T-helper 2 cell treated with Interferon-gamma antibody and Interleukin-4, amounts not matched to agents 5 μg/mL and 100 μg/mL, for 36 hours (primary cell): ENCODE measurements at places on chromosomes 1 and 21.

- no peak for DNase-seq
Measured at GRCh38 chr1:65174585-65174984, 26.6 kb downstream of the AK4 start.

GRCh38 chr1:248807067-248807737 is 18.5 kb downstream of the SH3BP5L start:
- no peak for DNase-seq

DNA sequence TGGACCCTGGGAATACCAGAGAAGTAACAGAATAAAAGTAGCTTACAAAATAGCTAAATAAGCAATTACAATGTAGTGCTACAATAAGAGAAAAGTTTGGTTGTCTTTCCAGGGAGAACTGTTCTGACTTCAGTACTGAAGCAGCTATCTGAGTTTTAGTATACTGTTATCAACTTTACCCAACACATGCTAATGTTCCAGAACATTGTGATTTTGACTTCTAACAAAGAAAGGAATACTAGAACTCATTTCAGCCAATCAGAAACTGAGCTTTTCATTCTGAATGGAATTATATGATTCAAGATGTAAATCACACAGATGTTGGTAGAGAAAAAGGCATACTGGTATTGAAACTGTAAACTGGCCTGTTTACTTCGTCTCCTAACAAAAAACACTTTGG is at the start of gene C1orf105:
Gene C1orf105 (plus strand): TSS at position 301 of the 400 bp plus-strand sequence. CDS start 201 bp downstream, outside the sequence.
- no peak for DNase-seq

GRCh38 chr1:215583185-215583749 is 16.2 kb downstream of the KCTD3 start:
- no peak for DNase-seq

- no peak for DNase-seq
Measured at GRCh38 chr1:25536124-25536523, 7.3 kb upstream of the LDLRAP1 start.

- no peak for DNase-seq
Measured at GRCh38 chr1:237124856-237125462, 83.0 kb downstream of the RYR2 start.

GRCh38 chr1:203584035-203584434 is 42.6 kb upstream of the ATP2B4 start:
- no peak for DNase-seq

- DNase-seq, result no peak
Measured at GRCh38 chr1:241063276-241063675, 293.7 kb downstream of the RGS7 start.

GRCh38 chr1:15150376-15150775 is 3.2 kb upstream of the TMEM51 start:
- no peak for DNase-seq

DNA sequence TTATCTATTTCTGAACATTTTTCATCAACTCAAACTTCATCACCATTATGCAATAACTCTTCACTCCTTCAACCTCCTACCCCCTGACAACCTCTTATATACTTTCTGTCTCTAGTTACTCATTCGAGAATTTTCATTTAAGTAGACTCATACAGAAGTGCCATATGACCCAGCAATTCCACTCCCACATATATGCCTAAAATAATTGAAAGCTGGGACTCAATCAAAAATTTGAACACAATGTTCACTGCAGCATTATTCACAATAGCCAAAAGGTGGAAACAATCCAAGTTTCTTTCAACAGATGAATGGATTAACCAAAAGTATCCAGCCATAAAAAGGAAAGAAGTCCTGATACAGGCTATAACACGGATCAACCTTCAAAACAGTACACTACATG is 24.1 kb downstream of the COL11A1 start:
- DNase-seq, result no peak

DNA sequence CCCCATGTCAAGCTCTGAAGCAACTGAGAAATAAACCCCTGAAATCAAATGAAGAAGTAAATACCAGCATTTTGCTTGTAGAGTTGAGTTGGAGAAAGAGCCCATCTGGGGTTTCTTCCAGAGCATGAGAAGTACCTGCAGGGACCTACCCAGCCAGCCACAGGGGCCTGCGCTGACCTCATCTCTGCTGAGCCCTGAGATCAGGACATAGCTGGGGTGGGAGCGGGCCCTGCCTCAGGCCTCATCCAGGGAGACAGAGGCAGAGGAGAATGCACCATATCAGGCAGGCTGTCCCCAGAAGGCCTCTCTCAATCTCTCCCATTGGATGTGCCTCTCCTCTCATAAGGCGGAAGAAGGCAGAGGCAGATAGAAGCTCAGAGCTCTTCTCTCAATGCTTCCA is 27.6 kb downstream of the RUNX1 start:
- DNase-seq, result no peak

DNA sequence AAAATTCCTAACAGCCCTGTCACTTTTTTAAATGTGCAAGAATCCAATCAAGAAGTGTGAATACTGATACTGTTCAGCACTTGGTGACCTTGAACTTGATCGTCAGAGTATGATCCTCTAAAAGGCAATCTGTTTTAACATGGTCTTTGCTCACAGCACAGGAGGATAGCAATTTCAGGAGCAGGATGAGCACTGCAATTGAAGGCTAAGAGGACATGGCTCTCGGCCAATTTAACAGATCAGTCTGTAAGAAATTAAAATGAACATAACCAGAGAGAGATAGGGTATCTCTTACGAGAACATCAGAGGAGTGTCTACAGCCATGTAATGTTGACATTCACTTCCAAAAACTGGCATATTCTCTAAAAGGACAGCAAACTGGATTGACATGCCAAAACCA is 243.1 kb downstream of the LTN1 start:
- DNase-seq, result no peak

GRCh38 chr21:45809421-45809820 is 165.9 kb downstream of the PCBP3 start:
- no peak for DNase-seq

DNA sequence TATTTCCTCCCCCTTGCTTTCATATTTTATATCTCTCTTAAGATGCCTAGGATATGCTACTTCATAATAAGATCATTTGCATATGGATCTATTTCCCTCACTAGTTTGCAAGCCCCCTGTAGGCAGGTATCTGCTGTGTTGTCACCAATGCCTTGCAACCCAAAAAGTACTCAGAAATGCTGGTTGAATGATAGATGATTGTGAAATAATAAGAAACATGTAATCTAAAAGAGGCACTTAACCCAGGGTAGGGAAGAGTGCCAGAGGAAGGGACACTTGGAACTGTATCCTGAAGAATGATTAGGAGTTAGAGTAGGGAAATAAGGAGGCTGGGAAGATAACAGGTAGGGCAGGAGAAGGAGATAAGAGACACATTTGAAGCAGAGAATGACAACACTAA is 12.3 kb downstream of the ATPAF1 start:
- no peak for DNase-seq

DNA sequence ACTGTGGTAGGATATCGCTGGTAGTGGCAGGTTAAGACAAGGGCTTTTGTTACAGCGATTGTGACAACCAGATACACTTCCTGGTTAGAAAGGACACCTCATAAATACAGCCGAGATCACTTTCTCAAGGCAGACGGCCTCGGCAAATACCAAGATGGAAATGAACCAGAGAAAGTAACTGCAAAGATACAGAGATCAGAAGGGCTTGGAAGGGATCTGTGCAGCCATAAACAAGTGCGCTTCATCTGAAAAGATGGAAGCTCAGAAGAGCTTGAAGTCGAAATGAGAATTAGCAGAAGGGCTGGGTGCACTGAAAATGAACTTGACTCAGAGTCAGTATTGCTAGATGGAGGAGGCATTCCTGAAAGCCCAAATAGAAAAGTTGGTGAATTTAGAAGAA is 7.1 kb downstream of the DHRS3 start:
- no peak for DNase-seq

DNA sequence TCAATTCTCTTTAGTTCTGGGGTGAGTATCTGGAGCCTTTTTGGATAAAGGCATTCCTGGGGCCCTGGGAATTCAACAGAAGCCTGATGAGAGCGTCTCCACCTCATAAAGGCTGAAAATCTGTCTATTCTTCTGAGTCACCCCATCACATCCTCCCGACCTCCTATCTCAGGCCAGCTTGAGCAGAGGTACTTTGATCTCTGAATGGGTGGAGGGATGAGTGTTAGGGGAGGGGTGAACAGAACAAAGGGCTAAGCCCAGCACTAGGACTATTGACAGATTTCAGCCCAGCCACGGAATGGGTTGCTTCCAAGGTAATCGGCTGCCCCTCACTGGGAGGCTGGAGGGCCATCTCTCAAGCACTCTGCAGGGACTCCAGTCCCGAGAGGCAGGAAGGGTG is 2.5 kb upstream of the MYBPH start:
- DNase-seq, result no peak

DNA sequence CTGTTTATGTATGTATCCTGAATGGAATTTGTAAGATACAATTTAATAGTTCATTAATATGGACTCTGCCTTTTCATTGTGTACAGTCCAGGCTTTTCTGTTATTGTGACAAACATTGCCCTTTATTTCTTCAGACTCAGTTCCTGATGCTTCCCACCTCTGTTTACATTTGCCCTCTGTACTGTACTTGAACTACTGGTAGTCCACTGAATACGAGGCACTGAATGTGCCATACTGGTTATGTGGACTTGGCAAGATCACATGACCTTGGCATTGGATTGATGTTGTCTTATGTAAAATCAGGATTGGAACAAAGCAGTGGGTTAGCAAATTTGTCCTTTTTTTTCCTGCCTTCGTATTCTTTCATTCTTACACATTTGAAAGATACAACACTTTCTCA is 27.8 kb downstream of the RALGPS2 start:
- DNase-seq, result no peak

- DNase-seq, result no peak
Measured at GRCh38 chr1:79235301-79236002, 228.9 kb upstream of the ADGRL4 start.

GRCh38 chr21:44305691-44306090 is 5.8 kb downstream of the PFKL start:
- DNase-seq, result no peak

GRCh38 chr21:25457946-25458345 is 149.3 kb downstream of the MRPL39 start:
- DNase-seq, result no peak

- no peak for DNase-seq
Measured at GRCh38 chr1:27138368-27138767, 16.6 kb downstream of the SLC9A1 start.

DNA sequence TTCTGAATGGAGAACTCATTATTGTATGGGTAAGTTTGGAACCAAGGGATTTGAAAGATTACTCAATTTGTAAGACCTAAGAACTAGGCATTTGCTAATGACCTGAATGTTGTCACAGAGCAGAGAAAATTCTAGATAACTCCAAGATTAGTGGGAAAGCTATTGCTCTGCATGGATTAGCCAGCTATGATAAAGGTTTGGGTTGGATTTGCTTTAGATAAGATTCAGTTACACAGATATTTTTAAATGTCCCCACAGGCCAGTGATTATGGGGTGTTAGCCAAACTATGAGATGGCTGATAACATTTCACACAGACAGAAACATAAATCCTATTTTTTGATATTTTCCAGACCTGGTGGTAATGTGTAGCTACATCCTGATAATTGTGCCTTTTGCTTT is 88.2 kb downstream of the NTPCR start:
- DNase-seq, result no peak

DNA sequence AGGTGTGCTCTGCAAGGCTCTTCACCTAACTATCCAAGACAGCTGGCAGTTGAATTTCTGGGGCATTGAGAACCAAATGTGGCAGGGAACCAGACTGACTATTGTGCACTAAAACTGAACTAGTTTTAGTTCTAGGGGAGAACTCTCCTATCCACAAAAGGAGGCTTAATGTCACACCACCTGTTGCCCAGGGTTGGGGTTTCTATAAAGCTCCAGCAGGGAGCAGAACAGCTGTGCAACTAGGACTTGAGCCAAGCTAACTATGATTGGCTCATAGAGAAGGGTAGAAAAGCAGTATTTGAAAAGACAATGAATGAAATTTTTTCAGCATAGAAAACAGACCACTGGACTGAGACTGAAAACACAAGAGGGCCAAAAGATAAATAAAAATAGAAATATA is 53.3 kb upstream of the FGGY start:
- DNase-seq, result no peak

- DNase-seq, result peak; percentile 10
Measured at GRCh38 chr1:209601809-209602657, 18.5 kb downstream of the CAMK1G start.

DNA sequence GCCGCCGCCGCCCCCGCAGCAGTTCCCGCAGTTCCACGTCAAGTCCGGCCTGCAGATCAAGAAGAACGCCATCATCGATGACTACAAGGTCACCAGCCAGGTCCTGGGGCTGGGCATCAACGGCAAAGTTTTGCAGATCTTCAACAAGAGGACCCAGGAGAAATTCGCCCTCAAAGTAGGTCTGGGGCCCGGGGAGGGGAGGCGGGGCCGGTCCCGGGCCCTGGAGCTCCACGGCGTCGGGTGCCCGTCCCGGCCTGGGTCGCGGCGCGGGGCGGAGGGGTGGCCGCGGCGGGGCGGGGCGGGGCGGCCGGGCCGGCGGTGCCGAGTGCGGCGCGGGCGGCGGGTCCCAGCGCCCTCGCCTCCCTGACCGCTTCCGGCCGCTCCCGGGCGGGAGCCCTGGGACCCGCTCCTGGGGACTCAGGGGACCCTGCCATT is 646 bp downstream of the MAPKAPK2 start:
- DNase-seq, result peak; percentile 43

- DNase-seq, result no peak
Measured at GRCh38 chr1:38291906-38292521, 245.4 kb upstream of the POU3F1 start.

DNA sequence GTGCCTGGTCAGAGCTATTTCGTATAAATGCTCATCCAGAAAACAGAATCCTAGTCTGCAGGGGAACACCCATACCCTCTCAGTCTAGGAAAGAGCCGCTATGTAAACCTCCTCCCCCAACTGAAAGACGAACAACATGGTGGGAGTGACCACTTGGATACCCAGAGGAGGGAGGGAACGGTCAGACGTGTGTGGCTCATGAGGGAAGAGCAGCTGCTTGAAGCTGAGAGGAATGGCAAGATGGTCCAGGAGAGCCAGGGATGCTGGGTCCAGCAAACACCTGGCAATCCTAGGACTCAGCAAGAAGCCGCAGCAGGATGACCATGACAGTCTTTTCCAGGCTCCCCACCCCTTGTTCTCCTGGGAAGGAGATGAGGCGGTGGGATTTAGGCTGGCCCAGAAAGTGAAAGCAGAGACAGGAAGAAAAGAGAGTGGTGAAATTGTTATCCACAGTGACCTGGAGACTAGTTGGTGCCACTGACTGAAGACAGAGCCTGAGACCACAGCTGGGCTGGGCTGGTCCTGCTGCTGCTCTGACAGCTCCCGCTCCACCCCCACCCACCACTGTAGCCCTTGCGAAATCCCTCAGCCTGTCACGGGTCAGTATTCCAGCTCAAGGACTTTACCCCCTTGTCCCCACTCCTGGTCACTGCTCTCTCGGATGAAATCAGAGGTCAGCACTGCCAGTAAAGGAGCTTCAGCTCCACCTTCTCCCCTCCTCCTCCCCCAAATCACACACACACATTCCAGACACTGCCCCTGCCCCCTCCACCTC is 3.6 kb downstream of the CERS2 start:
- no peak for DNase-seq

GRCh38 chr1:205247130-205247921 is 19.6 kb downstream of the TMCC2 start:
- no peak for DNase-seq
